NCI-H2171 (cell line): ENCODE measurements at places on chromosomes 7 and 10.

DNA sequence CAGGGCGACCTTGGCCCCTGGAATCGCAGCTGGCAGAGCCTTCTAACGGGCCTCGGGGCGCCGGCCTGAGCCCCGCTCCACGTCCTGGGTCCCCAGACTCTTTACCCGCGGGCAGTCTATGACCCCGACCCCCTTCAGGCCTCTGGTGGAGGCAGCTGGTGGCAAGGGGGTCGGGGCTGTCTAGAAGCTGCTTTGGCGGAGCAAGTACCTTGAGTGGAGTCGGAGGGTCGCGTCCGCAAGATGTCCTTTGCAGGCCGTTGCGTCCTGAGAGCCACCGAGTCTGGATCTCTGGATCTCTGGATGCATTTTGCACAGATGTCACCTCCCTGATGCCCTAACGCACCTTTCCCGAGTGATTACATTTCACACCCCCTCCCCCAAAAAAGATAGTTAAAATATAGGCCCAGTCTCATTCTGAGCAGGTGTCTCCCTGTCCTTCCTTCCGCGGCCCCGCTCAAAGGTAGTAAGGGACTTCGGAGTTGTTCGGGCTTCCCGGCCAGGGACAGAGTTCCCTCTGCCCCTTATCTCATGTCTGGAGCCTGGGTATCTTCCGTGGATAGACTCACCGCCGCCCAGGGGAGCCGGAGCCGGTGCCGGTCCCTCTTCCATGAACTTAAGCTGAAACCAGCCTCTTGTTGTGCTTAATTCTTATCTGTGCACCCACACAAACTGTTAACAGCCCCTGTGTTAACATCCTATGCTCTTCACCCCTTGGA, 457 bp downstream of the ACADSB start:
- no peak for DNase-seq

DNA sequence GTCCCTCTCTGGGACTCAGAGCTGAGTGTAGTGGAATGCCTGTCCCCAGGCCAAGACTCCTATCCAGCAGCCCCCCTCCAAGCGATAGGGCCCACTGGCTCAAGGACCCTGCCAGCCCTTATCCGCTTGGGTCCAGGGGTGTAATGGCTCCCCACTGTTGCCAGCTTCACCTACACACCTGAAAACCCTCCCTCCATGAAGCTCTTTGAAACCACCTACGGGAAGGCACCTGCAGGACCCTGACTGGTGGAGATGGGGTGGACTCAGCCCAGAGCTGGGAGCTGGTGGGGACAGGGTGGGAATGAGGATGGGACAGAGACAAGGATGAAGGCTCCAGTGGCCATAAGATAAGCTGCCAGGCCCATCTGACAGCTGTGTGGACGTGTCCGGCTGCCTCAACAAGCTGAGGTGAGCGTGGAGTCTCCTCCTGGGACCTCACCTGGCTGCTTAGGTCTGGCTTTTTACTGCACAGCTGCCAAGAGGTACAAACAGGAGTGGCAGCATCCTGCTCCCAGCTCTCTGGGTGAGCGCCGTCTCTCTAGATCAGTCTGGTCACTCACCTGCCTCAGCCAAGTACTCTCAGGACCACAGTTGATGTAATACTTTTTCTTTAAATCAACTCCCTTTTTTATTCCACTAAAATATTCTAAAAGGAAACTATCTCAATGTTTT, 41.9 kb downstream of the DRGX start:
- DNase-seq, result no peak

DNA sequence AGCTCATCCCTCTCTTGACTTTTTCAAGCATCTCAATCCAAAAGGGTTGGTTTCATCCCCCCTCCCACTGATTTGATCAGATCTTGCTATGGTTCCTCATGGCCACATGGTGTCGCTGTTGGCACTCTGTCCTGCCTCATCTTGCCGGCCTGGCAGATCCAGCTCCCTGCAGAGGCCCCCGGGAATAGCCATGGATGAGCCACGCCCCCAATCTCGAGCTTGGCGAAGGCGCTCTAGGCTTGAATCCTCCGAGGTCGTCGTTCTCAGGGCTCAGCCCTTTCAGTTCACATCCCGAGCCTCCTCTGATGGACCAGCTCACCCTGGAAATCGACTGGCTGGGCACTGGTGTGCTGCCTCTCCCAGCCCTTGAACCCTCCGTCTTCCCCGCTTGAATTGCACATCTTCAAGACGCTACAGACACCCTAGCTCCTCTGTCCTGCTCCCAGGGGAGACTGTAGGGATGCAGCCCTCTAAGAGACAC, 628.7 kb downstream of the TYW1 start:
- DNase-seq, result peak; percentile 93

- no peak for DNase-seq
These were observed 5.5 kb downstream of the SKIDA1 start for GRCh38 chr10:21519941-21520436.

- DNase-seq, result no peak
These were observed 242.5 kb upstream of the PCDH15 start for GRCh38 chr10:55043540-55043939.

DNA sequence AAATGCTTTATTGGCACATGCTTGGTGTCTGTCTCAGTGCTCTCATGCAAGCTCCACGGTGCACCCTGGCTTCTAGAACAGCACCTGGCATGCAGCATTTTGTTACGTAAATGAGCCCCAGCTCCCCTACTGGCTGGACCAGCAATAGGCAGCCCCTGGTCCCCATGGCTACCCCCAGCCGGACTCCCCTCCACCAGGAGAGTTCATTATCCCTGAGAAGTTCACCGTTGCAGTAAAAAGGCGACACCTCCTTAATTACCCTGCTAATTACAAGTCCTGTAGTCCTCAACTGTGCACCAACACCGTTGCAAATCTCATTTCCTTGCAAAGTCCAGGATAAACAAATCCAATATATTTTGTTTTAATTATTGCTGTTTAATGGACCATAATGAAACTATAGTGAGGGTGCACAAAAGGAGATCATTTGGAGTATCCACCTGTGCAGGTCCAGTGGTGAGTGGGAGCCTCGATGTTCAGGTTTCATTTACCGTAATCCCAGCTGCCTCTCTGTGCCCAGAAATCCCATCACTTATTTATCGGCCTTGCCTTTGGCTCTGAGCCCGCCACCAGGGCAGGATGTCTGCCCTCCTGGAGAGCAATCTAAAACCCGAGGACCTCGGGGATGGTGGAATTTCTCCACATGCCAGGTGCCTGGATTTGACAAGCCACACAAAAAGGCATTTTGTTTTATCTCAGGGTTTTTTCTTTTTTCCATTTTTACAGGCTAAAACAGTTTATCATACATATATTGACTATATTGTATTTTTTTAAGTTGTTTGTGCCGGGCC, 12.8 kb upstream of the DRGX start:
- DNase-seq, result no peak

DNA sequence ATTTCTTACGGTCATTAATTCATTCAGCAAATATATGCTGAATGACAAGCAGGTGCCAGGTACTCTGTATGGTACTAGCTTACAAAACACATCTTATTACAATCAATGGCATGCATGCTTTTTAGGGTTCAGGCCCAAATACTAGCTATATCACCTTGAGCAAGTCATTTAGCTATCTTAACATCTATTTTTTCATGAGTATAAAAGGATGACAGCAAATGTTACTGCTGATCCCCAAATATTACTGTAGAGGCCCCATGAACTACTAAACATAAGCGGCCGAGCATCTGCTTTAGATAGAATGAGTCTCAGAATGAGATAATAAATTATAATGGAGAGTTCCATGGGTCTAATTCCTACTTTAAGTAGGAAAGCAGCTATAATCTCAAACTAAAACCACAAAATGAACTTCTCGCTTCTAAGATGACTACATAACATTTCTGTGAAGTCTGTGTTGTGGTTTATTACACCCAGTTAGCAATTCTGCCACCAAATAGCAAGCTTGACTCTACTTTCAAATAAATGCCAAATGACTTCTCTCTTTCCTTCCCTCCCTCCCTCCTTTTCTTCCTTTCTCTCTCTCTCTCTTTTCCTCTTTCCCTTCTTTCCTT, 113.7 kb upstream of the LRRN3 start:
- no peak for DNase-seq

DNA sequence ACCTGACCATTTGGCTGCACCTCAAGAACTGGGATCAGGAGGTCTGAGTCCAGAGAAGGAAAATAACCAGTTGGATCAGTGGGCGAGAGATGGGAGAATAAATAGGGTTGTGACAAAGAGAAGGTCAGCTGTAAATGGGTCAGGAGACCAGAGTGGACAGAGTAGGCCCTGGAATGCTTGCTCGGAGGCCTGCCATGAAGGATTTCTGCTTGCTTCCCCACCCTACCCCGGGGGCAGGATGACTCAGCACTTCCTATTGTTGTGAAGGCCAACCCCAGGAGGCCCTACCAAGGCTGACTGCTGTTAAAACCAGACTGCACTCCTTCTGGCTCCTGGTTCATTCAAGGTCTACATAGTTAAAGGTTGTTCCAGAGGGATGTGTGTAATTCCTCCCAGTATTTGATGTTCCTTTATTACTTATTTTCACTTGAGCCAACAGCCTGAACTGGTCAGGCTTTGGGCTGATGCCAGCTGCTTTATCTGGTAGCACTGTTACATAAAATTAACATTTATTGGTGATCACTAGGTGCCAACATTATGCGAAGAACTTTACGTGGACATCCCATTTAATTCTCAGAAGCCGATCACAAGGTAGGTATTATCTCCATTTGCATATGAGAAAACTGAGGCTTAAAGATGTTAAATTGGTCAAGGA, 27.3 kb upstream of the IFRD1 start:
- peak; percentile 12 for DNase-seq

GRCh38 chr7:44377681-44378421, 52.5 kb upstream of the CAMK2B start:
- DNase-seq, result no peak

- no peak for DNase-seq
These were observed 203.7 kb downstream of the TSPAN12 start for GRCh38 chr7:120654241-120654640.

GRCh38 chr7:105691082-105691679, 109.9 kb upstream of the EFCAB10 start:
- no peak for DNase-seq

DNA sequence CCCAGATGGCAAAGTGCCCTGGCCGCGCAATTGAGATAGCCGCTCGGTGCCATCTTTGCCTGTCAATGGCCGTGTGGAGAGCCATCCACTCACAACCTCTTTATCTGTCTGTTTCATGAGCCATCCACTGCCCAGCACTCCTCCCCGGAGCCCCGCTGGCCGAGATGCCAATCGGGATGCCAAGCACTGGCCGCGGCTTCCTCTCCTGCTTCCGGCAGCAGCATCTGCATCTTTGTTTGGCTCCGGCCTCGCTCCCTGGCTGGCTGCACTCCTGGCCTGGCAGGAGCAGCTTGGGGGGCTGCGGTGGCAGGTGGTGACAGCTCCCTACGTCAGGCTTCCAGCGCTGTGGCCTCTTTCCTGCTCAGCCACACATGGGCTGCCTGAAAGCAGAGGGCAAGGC, 231.7 kb downstream of the USP6NL start:
- DNase-seq, result no peak

GRCh38 chr7:304574-305409, 14.8 kb downstream of the FOXL3 start:
- DNase-seq, result no peak

DNA sequence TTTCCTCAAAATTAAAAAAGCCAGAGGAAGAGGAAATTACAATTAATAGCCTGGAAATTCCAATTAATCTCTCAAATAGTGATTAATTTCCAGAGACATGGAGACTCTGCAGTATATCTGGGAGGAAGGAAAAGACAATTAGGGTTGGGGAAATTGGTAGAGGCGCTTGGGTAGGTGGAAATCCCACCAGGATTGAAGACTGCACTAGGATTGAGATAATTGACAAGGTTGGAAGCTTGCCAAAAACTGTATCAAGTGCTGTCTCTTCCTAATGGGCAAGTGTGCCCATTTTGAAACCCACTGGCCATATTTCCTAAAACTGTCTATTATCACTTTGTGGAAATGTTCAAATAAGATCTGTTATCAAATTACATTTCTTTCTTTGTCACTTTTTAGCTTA, 21.6 kb downstream of the CHN2 start:
- DNase-seq, result peak; percentile 28

DNA sequence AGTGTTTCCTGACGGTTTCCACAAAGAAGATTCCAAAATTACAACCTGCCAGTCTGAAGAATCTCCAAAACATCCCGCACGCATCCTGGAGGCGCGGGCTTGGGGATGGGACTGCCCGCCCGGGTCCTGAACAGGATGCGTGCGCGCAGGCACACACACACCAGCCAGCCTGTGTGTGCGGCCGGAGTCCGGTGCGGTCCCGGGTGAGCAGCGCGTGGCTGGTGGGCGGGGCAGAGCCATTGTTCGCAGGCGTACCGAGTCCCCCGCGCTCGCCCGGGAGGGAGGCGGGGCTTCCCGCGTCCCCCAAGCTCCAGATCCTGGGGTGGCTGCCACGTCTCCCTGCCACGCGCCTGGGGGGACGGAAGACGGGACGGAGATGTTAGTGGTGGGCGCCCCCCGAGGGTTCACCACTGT, 675 bp upstream of the SCD start:
- DNase-seq, result peak; percentile 72

DNA sequence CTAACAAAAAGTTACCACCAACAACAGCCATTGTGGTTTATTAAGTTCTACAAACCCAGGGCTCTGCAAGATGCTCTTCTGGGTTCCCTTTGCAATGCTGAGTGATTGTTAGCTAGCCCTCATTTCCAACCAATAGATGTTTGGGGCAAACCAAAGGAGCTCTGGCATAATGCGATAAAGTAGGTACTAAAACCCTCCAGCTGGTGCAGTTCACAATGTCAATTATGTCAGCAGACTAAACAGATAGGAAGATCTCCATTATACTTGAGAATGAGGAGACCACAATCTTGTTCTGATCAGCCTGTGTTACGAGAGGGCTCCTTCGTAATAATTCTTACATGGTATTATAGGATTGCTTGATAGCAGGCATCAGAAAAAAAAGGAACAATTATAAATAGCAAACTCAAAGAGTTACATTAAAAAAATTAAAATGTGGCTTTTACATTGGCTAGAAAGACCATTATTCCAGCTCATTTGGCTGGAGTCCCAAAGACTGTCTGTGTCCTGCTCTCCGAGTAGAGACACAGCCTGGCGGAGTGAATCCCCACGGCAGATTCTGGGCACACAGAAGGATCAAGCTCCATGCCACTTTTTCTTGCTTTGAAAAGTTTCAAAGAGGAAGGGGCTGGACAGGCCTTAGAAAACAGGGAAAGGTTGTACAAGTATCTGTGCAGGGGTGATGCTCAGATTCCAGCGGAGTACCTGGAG, 93.8 kb downstream of the ZRANB1 start:
- no peak for DNase-seq

DNA sequence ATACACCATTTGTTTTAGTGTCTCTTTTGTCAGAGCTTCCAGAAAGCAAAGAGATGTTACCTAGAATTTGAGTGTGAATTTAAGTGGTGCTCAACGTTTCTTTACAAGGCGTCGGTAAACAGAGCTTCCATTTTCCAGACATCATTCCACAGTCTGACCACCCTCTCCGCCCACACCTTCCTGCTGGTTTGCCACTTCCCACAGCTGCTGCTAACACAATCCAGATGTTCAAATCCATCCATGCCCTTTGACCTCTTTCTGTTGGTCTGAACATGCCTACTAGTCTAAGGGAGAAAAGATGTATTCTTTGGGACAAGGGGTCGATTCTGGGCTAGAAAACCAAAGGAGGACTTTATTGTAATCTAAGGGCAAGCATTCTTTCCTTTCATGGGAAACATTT, 86.1 kb downstream of the FAM107B start:
- DNase-seq, result no peak

GRCh38 chr7:124723012-124723411, 42.6 kb downstream of the GPR37 start:
- no peak for DNase-seq
